Right lung (tissue), 10 donors: ENCODE measurements at places on chromosomes 6 and 20.

GRCh38 chr6:79646006-79646405, 14.9 kb downstream of the SH3BGRL2 start:
- DNase-seq, result no peak

GRCh38 chr6:30556066-30556905, at the start of gene GNL1:
GNL1 (minus strand) TSS chr6:30556489; CDS start chr6:30556203, 286 bp downstream.
- peak; percentile 93 for DNase-seq

DNA sequence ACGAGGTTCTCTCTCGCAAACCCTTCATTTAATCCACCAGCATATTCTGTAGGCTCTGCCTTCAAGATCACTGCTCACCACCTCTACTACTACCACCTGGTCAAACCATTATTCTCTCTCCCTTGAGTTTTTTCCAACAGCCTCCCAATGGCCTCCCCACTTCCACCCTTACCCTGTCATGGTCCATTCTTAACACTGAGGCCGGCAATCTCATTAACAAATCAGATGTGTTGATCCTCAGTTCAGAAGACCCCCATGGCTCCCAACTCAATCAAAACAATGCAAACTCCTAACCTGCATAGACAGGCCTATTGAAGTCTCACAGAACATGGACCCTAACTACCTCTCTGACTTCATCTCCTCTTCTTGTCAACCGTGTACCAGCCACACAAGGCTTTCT, 2.2 kb downstream of the AURKA start:
- no peak for DNase-seq

GRCh38 chr6:12291071-12291838, 1.1 kb downstream of the EDN1 start:
- no peak for DNase-seq

DNA sequence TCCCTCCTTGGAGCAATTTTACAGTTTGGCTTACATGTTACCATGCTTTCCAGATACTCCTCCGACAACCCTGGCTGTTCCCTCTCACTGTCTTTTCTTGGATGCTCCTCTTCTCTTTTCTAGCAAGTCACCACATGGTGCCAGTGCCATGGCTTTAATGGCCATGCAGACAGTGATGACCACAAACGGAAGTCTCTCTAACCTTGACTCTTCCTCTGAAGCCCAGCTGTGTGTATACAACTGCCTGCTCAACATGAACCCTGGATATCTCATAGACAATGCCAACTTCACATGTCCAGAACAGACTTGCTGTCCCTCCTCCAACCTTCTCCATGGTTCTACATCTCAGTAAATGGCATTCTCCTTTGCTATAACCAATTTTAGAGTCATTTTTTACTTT, 49.8 kb upstream of the NEDD9 start:
- no peak for DNase-seq

DNA sequence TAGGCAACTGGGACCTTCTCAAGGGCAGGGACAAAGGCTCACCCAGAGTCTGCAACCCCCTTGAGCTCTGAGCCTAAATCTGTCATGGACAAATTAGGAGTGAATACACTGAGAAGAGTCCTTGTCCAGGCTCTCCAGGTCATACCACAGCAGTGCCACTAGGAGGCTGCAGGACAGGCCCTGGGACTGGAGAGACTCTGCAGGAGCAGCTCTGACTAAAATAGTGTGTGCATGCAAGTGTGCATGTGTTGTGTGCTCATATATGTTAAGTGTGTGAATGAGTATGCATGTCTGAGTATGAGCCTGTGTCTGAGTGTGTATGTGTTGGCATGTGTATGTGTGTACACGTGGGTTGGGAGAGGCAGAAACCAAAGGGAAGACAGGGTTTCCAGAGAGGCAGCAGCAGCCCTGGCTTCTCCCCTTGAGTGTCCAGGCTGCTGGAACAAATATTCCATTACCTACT, 27.1 kb downstream of the MRPL14 start:
- no peak for DNase-seq

- DNase-seq, result no peak
Measured at GRCh38 chr6:137165375-137166246, 7.8 kb downstream of the IL22RA2 start.

- peak; percentile 65 for DNase-seq
Measured at GRCh38 chr20:41643504-41643938, 25.3 kb upstream of the CHD6 start.

GRCh38 chr6:75882734-75883133, 133.7 kb downstream of the MYO6 start:
- DNase-seq, result no peak

- no peak for DNase-seq
Measured at GRCh38 chr6:135739288-135739687, 112.2 kb upstream of the PDE7B start.

DNA sequence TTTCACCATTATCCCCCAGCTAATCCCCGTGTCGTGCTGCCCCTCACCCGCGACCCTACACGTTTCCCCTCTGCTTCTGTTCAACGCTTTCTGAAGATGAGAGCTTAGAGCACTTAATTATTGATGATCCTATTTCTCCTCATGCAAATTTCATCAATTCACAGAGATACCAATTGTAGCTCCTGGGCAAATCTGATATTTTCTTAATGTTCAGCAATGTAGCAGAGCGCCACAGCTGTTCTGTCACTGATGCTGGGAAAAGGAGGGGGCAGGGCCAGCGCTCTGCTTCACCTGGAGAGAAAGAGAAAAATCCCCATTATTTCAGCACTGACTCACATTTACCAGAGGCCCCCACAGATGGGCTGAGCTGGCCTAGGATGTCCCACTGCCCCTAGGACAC, 121.2 kb downstream of the TTLL2 start:
- no peak for DNase-seq

DNA sequence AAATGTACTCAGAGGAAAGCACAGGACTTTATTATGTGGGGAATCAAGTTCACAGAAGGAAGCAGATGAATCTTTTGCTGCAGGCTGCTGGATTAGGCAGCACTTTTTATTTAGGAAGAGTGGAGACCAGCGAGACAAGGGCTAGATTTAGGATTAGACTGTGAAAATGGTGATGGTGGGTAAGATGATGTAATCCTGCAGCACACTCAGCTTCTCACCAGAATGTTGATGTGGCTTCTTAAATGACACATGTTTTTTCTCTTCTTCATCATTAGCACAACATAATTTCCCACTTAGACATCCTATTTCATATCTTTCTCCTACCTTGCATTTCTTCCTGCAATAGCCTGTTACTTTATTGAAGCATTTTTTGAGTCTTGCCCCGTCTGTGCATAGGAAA, 1.8 kb downstream of the DEFB128 start:
- no peak for DNase-seq

DNA sequence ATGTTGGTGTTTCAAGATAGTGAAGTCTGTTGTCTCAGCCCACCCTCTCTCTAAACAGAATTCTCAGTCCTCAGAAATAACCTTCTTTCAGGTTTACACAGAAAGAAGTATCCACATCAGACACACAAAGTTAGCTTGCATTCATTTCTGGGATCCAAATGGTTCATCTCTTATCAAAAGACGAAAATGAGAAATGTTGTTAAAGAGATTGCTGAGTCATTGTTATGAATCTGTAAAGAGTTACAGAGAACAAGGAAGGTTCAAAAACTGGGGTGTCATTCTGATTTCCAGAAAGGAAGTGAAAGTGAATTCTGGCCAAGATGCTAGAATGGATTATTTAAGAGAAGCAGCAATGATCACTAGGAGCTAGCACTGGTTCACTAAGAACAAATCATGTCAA, 90.5 kb upstream of the ATXN1 start:
- no peak for DNase-seq

DNA sequence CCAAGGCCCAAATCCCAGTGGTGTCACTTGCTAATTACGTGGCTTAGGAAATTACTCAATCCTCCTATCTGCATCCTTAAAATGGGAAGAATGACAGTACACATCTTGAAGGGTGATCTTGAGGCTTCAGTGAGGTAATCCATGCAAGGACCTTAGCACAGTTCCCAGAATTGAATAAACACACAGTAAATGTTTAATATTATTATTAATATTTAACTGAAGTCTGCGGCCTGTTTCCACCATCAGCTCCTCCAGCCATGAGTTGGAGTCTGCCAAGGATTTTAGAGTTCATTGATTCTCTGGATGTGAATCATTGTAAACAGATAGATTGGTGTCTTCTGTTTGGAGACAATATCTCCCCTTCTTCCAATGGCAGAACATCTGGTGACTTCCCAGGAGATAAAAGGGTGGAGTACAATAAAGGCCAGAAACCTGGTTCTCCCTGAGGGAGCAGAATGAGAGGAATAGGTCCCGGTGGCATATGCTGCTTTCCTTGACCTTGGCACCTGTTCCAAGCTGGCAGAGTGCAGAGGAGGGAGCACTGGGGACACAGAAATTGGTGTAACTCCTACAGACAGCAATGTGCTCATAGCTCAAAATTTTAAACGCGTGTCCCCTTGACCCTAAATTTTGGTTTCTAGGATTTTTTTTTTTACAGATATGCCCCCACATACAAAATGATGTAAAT, 25.4 kb downstream of the UNC5CL start:
- no peak for DNase-seq

GRCh38 chr6:108321253-108321747, 26.4 kb downstream of the AFG1L start:
- DNase-seq, result no peak

DNA sequence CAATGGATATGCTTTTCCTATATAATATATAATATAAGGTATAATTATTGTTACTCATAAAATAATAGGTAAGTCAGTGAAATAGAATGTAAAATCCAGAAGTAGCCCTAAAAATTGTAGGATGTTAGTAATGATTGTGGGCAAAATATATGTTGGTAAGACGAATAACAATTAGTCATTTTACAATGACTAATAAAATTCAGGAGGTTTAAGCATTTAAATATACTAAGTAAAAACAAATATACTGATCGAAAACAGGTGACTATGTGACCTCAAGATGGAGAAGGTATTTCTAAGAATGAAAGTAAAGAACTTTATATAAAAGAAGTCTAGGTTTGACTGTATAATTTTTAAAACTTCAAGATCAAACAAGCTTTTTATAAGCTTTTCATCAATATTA, 28.9 kb downstream of the FUCA2 start:
- DNase-seq, result no peak

DNA sequence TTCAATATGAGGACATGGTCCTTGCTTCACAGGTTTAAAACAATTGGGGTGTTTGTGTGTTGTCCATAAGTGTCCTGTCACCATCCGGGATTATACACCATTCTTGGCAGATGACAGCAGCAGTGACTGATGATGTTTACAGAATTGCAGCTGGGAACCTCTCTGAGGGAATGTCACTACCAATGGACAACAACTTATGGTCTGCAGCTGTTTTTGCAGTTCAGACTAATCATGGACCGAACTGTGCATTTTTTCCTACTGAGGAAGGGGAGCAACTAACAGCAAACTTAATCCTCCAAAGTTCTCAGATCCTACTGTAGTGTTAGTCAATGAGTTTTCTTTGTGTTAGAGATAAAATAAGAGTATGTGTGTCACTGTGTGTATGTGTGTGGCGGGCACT, 26.0 kb downstream of the FAM229B start:
- peak; percentile 47 for DNase-seq

DNA sequence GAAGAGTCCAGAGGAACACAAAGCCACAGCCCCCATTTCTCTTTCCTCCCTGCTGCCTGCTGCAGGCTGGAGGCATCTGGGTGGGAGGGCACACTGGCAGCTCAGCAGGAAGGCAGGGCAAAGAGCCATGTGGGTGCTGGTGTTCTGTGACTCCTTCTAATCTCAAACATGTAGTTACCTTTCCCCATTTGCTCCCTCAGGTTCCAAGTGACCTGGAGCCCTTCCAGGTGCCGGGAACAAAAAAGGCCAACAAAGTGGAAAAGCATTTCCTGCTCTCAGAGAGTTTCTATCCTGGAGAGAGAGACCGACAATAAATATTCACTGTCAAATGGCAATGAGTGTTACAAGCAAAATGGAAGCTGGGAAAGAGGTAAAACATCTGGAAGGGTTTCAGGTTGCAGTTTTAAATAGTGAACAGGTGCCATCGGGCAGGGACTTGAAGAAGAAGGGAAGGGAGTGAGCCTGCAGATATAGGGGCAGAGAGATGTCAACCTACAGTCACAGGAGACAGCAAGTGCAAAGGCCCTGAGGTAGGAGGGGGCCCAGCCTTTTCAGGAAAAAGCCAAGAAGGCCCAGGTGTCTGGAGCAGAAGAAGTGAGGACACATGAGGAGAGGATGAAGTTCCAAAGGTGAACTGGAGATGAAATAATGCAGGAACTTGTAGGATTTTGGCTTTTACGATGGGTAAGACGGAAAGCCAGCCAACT, 43.6 kb upstream of the IYD start:
- DNase-seq, result no peak

DNA sequence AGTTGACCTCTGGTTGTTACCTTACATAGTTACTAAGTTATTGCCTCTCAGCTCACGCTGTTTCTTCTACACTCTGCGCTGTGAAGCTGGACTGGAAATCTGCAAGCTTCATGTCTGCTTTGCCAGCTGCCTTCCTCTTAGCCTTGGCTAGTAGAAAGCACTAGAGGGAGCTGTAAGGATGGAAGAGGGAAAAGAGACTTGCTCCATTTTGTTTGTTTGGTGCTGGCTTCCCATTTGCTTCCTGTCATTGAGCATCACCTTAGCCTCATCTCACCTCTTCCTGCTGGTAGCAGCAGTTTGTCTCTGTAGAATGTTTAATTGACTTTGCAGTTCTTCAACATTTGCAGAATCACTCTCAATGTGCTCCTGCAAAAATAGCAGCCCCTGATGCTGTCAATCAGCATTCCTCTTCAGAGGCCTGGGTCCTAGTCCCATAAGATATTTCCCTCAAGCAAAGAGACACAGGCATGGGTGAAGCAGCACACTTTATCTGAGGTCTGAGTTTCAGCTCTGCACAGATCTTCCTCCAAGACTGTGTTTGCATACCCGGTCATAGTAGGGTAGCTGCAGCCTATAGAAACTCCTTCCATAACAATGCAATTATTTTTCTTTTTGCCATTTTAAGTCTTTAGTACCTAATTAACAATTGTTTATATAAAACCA, 302.2 kb upstream of the EPHA7 start:
- no peak for DNase-seq

GRCh38 chr20:8244637-8245036, 112.6 kb downstream of the PLCB1 start:
- DNase-seq, result peak; percentile 46

GRCh38 chr6:138987080-138987642, 892 bp downstream of the REPS1 start:
- no peak for DNase-seq

DNA sequence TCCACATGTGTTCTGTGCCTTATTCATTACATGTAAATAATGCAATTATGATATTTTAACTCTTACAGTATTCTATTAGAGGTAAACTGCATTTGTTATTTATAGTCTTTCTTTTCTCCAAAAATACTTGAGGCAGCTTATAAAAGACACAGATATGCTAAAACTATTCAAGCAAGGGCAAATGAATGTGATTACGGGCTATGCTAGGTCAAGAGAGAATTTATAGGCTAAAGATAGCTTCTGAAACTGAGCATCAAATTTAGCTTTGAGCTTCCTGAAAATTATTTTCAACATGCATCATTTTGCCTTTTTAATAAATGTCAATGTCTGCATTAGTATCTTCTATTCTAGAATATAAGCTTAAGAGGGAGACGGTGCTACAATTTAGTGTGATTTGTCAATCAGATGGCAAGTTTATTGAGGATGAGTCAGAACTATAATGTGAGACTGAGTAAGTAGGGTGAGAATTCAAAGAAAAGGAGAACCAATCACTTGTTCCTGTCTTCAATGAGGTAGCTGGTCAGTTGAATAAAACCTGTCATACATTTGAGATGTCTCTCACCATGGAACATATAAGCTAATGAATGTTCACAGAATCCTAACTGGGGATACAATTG, 669.4 kb upstream of the CITED2 start:
- no peak for DNase-seq

- no peak for DNase-seq
Measured at GRCh38 chr20:64108731-64109681, 1.6 kb upstream of the NPBWR2 start.

- no peak for DNase-seq
Measured at GRCh38 chr6:52210227-52210626, 24.1 kb downstream of the IL17A start.
